ENCODE measurements at places on chromosomes 6 and 20. TPM values are rescaled to one million over a fixed set of nuclear protein-coding genes. Genes with fewer than 3 reads are reported as not detected.
A peak's percentile ranks its signal among the peaks of the same experiment; 100 is the strongest.

SLC17A2 gene
- not detected for total RNA-seq

TGM3 gene
- total RNA-seq, result not detected

ARG1 gene
- not detected for total RNA-seq

KIF16B gene
- 8.8 TPM for total RNA-seq

WFDC9 gene
- total RNA-seq, result not detected

AHI1 gene
- 20.7 TPM for total RNA-seq

SERPINB6 gene
- total RNA-seq, result 145 TPM

DNA sequence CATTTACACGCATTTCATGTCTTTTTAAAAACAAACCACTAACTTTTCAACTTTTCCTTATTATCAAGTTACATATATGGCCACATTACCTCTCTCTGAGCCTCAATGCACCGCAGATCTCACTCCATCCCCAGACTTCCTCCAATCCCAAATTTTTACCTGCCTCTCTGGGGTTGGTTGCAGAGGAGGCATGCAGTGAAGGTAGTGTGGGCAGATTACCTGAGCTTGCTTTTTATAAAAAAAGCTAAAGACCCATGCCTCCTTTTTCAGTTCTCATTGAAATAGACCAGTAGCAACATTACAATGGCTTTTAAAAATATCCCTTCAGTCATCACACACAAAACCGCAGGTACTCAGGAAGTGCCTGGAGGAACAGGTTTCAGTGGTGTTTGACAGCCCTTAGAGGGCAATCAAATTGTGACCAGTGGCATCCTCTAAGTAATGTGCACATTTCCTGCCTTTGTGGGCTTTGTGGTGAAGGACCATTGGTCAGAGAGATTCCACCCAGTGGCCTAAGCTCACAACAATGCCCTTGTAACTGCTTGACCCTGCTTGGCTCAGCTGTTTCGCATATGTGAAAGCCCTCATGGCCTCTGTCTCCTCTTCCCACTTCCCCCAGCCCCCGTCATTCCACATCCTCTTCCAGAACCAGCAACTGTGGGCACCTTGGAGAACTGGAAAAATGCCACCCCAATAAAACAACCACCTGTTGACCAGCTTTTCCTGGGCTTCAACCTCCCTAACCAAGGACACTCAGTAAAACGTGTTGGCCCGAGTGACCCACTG lies 30.2 kb upstream of the IL17A start:
- DNase-seq, result peak; percentile 9

GRCh38 chr20:20851385-20851784 lies 138.9 kb upstream of the RALGAPA2 start:
- no peak for DNase-seq

- no peak for DNase-seq
These were observed 13.9 kb upstream of the RANBP9 start for GRCh38 chr6:13725570-13725969.

- DNase-seq, result no peak
These were observed 54.2 kb downstream of the NFATC2 start for GRCh38 chr20:51488331-51488730.

GRCh38 chr20:61850926-61851900 lies 214.5 kb downstream of the TAF4 start:
- no peak for DNase-seq

DNA sequence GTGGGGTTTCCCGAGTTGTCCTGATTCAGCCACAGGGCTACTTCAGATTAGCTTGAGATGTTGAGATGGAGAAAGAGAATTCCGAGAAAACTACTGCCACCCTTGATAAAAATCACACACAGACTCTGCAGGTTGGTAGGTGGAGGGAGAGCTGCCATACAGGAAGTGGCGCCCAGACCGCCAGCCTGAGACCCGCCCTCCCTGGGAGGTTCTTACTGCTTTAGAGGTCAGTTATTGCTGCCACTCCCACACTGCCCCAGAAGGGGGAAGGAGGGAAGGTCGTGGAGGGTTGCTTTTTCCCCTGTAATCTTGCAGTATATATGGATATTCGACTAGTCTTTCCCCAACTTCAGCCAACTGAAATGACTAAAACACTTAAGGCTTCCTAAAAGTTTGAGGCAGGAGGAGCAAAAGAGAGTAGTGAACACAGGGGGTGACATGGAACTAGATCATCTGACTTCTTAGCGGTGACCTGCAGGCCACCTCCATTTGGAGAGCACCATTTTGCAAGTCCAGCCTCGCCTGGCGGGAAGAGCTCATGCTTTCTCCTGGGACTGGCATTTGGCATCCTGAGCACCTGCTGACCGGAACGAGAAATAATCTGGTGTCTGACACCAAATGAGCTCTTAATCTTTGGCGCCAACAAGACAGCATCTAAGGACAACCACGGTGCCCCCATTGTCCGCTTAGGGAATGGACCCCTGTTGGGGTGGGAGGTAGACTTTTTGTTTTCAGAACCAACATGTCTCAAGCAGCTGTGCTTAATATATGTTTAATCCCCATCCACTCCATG lies 35.7 kb upstream of the SLC22A1 start:
- DNase-seq, result no peak

DNA sequence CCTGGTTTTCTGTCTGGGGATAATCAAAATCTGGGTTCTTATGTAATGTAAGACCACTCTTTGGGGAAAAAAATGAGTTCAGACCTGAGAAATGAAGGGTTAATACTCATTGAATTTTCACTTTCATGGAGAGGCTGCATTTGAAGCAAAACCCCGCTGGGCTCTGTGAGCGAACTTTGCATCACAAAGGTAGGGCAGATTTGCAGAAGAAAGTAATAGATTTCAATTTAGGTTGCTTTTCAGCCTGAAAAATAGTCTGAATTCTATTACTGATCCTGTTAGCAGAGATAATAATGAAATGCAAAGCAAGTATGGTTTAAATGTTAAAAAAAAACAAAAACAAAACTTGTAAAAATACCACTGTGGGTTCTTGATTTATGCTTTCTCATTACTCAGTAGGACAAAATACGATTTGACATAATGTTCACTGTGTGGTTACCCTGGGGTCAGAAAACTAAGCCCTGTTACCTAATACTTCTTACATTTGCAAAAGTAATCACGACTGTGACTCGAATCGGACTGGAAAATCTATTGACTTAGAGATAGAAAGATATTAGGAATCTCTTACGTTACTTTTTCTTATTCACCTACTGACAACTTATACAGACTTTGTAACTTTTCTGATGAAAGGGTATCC lies 72.2 kb downstream of the UST start:
- DNase-seq, result no peak

DNA sequence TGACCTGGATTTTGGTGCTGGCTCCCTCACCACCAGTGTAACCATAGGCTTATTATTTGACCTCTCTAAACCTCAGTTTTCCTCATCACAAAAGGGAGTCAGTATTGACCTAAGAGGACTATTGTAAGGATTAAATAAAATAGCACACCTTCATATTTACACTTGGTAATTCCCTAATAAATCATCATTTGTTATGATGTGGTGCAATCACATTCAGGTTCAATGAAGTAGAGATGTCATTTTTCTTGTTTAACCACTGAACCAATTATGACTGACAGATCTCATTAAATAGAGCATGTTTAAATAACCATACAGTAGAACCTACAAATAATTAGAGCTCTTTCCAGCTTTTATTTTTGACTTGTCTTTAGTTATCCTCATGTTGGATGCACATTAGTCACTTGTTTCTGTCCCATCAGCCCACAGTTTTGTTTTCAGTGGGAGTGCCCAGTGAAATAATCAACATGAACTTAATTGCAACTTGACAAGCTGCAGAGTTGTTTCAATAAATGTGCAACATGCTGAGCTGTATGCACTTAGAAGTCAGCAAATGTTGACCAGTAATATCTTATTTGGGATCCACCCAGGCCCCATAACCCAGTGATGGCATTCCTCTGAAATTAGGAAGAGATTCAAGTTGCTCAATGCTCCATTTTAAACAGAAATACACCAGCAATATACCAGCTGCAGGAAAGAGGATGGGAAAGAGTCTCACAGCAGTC lies 451.7 kb upstream of the MARCKS start:
- no peak for DNase-seq

GRCh38 chr6:100171533-100172321 lies 177.7 kb upstream of the MCHR2 start:
- no peak for DNase-seq

DNA sequence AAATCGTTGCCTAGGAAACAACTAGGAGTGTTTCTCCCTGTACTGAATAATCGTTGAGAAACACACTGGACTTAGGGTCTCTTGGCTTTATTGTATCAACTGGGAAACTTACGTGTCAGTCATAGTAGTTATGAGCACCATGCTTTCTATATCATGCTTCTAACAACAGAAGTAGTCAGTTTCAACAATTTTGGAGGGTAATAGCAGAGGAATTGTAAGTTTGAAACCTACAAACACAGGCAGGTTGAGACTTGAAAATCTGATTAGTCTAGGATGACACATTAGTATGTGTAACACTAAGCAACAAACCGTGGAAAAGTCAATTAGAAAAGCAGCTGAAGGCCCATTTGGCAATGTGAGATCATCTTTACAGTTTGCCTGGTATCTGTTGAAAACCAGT lies 43.9 kb upstream of the FABP7 start:
- no peak for DNase-seq

DNA sequence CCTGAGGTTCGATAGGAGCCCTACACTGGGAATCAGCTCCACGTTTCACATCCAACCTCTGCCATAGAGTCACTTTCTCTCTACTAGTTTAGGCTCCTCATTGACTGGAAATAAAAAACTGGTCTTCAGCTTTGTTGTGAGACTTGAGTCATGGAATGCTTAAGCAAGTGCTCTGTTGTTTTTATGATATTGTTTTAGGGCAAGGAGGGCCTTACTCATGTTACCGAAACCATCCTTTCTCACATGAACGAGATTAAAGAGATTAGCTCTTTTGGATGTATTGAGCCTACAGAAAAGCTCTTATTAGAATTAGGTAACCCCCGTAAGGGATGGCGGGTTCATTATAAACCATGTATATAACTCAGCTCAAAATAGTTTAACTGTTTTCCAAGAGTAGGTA lies 6.9 kb upstream of the MOCS1 start:
- DNase-seq, result no peak

GRCh38 chr6:150835620-150836019 lies 29.9 kb upstream of the MTHFD1L start:
- no peak for DNase-seq

GRCh38 chr20:59371431-59371830 lies 71.0 kb downstream of the EDN3 start:
- DNase-seq, result no peak

DNA sequence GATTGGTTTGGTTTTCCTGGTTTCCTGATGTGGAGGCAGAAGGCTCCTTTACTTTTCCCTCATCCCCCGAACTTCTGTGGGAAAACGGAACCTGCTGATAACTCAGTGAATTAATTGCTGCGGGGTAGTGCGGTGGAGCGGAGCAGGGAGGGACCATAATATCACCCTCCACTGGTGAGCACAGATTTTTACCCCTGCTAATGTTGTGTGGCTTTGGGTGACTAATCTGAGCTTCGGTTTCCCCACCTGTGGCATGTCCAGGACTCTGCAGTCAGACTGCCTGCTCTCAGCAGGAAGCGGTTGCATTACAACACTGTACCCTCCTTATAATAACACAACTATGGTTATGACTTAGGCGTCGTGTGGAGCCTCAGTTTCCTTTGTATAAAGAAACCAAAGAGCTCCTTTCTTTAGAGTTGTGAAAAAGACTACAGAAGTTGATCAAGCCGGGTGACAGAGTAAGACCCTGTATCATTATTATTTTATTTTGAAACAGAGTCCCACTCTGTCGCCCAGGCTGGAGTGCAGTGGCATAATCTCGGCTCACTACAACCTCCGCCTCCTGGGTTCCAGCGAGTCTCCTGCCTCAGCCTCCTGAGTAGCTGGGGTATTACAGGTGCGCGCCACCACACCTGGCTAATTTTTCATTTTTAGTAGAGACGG lies 2.2 kb upstream of the ID1 start:
- peak; percentile 44 for DNase-seq

- no peak for DNase-seq
These were observed 71.8 kb downstream of the ASCC3 start for GRCh38 chr6:100809346-100809745.

Data from endothelial cell of umbilical vein (primary cell).